ENCODE measurements at places on chromosomes 13 and 19. TPM values are rescaled to one million over a fixed set of nuclear protein-coding genes. Genes with fewer than 3 reads are reported as not detected.
A peak's percentile ranks its signal among the peaks of the same experiment; 100 is the strongest.

DNA sequence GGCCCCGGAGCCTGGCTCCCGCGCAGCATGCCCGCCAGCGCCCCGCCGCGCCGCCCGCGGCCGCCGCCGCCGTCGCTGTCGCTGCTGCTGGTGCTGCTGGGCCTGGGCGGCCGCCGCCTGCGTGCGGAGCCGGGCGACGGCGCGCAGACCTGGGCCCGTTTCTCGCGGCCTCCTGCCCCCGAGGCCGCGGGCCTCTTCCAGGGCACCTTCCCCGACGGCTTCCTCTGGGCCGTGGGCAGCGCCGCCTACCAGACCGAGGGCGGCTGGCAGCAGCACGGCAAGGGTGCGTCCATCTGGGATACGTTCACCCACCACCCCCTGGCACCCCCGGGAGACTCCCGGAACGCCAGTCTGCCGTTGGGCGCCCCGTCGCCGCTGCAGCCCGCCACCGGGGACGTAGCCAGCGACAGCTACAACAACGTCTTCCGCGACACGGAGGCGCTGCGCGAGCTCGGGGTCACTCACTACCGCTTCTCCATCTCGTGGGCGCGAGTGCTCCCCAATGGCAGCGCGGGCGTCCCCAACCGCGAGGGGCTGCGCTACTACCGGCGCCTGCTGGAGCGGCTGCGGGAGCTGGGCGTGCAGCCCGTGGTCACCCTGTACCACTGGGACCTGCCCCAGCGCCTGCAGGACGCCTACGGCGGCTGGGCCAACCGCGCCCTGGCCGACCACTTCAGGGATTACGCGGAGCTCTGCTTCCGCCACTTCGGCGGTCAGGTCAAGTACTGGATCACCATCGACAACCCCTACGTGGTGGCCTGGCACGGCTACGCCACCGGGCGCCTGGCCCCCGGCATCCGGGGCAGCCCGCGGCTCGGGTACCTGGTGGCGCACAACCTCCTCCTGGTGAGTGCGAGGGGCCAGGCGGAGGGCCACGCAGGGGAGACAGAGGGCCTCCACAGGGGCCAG is at the start of gene KL:
TSS of gene KL (plus strand) at position 10 of the 909 bp plus-strand sequence. CDS start at position 28, 18 bp downstream.
- peak within 1 kb of the TSS; percentile 66 for H3K4me3 ChIP-seq
- H3K4me1 ChIP-seq = peaks cover 10% of the 10 kb centered on the region
- no peaks in the 10 kb centered on the region for H3K36me3 ChIP-seq
- peak within 1 kb of the TSS; percentile 92 for H3K27ac ChIP-seq

DNA sequence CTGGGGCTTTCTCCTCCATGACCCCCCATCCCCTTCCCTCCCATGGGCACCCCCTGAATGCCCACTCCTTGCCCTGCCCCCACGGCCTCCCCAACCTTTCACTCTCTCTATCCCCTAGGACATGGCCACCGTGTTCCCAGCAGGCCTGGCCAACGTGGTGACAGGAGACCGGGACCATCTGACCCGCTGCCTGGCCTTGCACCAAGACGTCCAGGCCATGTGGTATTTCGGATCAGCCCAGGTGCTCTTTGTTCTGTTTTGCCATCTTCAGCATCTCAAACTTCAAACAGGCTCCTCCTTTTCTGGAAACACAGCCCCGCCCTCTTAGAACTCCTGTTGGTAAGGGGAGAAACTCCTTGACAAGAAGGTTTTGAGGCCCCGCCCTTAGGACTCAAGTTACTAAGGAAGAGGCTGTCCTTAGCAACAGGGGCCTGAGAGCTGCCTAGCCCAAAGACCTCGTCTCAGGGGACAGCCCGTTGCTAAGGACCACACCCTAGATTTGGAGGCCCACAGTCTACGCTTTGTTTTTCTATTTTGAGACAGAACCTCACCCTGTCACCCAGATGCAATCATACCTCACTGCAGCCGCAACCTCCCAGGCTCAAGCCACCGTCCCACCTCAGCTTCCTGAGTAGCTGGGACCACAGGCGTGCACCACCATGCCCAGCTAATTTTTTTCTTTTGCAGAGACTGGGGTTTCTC is 5.1 kb upstream of the FLT3LG start:
- H3K27ac ChIP-seq = peak overlapping the region; percentile 73
- peaks cover 16% of the 10 kb centered on the region for H3K4me1 ChIP-seq
- H3K27me3 ChIP-seq = no peaks in the 10 kb centered on the region
- peak; percentile 67 for DNase-seq
- H3K36me3 ChIP-seq = no peaks in the 10 kb centered on the region

GRCh38 chr13:79502859-79503468 is 22.0 kb downstream of the NDFIP2 start:
- H3K36me3 ChIP-seq = no peaks in the 10 kb centered on the region
- no peak overlapping the region for H3K27ac ChIP-seq
- no peaks in the 10 kb centered on the region for H3K4me1 ChIP-seq
- H3K4me3 ChIP-seq = no peak overlapping the region
- H3K27me3 ChIP-seq = no peaks in the 10 kb centered on the region

DNA sequence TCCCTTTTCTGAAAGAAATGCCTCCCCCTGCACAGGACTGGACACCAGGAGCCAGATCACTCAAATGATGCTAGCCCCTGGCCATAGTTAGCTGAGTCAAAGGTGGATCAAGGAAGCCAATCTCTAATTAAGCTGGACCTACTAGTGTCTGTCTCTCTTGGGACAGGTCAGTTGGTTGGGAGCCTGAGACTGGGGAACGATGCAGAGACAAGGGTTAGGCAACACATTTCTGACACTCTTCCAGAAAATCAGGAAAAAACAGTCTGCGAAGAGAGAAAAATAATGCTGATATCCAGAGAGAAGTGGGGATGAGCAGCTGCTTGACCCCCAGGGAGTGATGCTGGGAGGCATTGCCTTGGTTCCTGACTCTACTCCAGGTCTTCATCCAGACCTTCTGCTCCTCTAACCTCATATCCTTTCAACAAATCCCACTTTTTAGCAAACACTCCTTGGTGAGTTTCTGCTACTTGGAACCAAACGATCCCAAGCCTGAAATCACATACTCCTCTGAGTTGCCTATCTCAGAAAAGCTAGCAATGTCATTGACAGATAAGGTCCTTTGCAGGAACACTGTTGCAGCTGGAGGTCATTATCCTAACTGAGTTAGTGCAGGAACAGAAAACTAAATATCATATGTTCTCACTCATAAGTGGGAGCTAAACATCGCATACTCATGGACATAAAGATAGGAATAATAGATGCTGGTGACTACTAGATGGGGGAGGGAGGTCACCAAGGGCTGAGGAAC is 369.7 kb downstream of the COG6 start:
- H3K4me3 ChIP-seq = no peak overlapping the region
- no peak for DNase-seq
- no peak overlapping the region for H3K27ac ChIP-seq
- no peaks in the 10 kb centered on the region for H3K36me3 ChIP-seq
- no peaks in the 10 kb centered on the region for H3K27me3 ChIP-seq

GRCh38 chr13:107209824-107210722 is 642.1 kb upstream of the ARGLU1 start:
- peaks cover 22% of the 10 kb centered on the region for H3K4me1 ChIP-seq
- no peak overlapping the region for H3K4me3 ChIP-seq
- DNase-seq = no peak
- H3K36me3 ChIP-seq = no peaks in the 10 kb centered on the region

The ZNF701 gene
- total RNA-seq = 25.1 TPM

Measured in upper lobe of left lung (tissue), 6 donors.